ENCODE measurements at places on chromosomes 4 and X. TPM values are rescaled to one million over a fixed set of nuclear protein-coding genes. Genes with fewer than 3 reads are reported as not detected.

GRCh38 chrX:8939322-8939721 lies 94.6 kb downstream of the FAM9B start:
- no peak for DNase-seq

CACNA1F gene
- not detected for total RNA-seq

DNA sequence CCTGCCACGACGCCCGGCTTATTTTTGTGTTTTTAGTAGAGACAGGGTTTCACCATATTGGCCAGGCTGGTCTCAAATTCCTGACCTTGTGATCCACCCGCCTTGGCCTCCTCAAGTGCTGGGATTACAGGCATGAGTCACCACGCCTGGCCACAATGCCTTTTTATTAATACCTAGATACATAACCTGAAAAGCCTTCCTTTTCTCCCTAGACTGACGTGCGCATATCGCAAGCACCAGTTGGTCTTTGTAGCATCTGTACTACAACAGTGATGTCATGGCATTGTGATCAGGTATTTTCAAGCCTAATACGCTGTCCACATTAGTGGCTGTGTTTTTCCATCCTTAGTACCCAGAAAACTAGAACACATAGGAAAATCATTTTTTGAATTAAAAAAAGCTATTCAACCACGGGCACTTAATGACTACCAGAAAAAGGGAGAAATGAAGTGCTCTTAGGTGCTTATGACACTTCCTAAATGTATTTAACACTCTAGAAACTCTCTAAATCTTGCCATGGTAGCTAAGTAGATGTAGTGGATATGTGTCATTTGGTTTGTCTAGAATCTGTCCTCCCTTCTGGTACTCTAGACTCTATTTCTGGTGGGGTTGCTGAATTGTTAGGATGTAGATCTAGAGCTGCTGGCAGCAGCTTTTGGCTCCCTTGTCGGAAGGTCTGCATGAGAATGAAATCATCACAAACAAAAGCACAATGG lies 707.8 kb downstream of the STIM2 start:
- DNase-seq: no peak

AFF2 gene
- total RNA-seq: 343 TPM

HEPH gene
- 5.1 TPM for total RNA-seq

GRCh38 chr4:106315476-106315967 lies 487 bp downstream of the TBCK start:
- DNase-seq: peak; percentile 42

DNA sequence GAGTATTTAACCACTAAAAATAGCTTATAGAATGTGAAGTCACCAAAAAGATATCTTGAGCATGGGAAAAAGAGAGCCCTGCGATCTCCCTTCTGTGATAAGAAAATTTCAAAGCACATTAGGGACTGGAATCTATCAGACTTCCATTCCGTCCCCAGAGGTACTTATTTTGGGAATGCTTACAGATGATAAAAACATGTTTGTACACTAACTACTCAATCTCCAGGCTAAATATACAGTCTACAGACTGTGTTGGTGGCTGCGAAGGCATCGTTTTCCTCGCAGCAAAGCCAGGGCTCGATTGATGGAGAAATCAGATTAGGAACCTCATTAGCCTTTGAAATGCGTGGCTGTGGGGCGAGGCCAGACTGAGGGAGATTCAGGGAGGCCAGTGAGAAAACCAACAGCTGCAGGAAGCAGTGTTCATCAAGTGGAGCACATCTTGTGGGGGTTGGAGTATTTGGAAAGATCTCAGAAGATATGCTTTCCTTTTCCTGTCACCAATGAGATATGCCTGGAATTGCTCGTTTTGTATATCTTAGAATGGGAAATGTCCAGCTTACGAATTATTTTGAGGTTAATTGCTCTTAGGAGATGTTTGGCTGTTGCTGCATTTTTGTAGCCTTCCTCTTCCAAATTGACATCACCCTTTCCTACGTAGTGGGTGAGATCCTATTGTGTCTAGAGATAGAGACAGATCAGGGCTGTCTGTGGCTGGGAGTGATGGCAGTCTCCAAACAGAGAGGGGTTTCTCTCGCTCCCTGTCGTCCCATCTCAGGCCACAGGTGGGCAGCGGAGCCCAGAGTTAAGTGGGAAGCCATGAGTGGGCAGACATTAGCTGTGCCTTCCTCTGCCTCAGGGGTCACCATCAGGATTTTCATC lies 224.9 kb upstream of the FAT1 start:
- DNase-seq: no peak

GRCh38 chrX:139106069-139106468 lies 394.6 kb upstream of the FGF13 start:
- no peak for DNase-seq

- no peak for DNase-seq
Observed at GRCh38 chr4:109368661-109369060, 65.0 kb upstream of the SEC24B start.

DNA sequence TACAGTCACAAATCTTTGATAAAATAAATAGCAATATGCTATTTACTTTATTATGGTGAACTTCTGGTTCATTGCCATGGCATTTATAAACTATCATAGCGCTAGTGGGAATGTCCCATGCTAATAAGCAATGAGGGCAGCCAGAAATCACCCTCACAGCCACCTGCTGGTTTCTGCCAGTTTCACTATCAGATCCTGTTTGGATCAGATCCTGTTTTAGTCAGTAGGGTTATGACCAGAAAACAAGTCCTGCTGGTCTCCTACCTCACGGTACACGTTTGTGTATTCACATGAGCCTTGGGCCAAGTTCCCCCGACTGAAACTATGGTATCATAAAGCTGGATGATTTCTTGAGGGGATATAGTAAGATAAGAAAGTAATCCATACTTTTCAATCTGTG lies 17.7 kb downstream of the FOXR2 start:
- no peak for DNase-seq

- no peak for DNase-seq
Observed at GRCh38 chrX:132077912-132078311, 49.9 kb downstream of the FRMD7 start.

TRPC3 gene
- total RNA-seq: 9.7 TPM

- DNase-seq: no peak
Observed at GRCh38 chrX:149495573-149496071, 9.5 kb downstream of the IDS start.

GRCh38 chr4:82713856-82714255 lies 84.7 kb downstream of the SCD5 start:
- no peak for DNase-seq

- no peak for DNase-seq
Observed at GRCh38 chr4:55547466-55547770, 709 bp upstream of the CLOCK start.

RRH gene
- not detected for total RNA-seq

DNA sequence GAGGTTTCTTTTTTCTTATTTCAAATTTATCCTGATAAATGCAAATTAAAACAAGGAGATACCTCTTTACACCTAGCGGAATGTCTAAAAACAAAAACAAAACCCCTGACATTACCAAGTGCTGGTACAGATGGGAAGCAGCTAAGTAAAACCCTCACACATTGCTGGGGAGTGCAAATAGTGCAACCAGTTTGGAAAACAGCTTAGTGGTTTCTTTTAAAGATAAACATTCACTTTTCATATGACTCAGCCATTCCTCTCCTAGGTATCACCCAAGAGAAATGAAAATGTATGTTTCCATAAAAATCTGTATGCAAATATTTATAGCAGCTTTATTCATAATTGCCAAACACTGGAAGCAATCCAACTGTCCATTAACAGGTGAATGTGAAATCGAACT lies 84.1 kb upstream of the HELT start:
- DNase-seq: no peak

- no peak for DNase-seq
Observed at GRCh38 chr4:157300701-157301100, 80.2 kb downstream of the GRIA2 start.

HPSE gene
- total RNA-seq: 1.6 TPM

RAB9B gene
- total RNA-seq: 36.3 TPM

PAGE2 gene
- total RNA-seq: not detected

Measured in occipital lobe (tissue), 3 donors.